ENCODE measurements at places on chromosomes 1 and 21.
A peak's percentile ranks its signal among the peaks of the same experiment; 100 is the strongest.

GRCh38 chr1:1407636-1408318 lies 684 bp upstream of the MRPL20 start:
- DNase-seq = peak; percentile 77

- DNase-seq = no peak
These were observed 278.8 kb downstream of the AMY1C start for GRCh38 chr1:104028416-104029035.

DNA sequence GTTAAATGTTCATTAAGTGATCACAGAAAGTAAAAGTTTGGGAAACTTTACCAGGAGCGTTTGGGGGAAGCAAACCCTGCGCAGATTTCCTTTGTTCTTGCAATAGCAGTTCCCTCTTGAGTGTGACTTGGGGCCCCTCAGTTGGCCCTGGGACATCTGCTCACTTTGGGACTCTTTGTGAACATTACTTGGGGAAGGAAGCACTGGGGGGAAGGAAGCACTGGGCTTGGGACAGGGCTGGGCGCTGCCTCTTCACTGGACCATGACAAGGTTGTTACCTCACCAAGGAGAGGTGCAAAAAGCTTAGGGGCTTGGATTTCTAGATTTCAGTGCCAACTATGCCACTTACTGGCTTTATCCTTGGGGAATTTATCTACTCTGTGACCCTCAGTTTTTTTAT lies 63.5 kb downstream of the ETS2 start:
- DNase-seq = no peak

DNA sequence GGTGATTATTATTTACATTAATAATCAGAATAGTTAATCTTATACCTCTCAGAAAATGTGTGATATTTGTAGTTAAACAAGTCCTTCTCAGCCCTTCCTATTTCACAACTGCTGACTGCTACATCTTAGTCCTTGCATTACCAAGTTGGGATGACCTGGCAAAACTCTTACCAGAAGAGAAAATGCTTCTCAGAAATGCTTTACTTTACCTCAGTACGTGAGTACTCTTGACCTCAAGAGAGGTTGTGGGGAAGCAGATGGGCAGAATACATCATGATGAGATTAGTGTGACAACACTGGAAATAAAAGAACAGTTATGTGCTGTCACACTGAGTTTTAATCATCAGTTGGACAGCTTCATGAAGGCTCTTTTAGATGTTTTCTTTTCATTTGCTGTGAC lies 16.2 kb downstream of the CFAP126 start:
- no peak for DNase-seq

DNA sequence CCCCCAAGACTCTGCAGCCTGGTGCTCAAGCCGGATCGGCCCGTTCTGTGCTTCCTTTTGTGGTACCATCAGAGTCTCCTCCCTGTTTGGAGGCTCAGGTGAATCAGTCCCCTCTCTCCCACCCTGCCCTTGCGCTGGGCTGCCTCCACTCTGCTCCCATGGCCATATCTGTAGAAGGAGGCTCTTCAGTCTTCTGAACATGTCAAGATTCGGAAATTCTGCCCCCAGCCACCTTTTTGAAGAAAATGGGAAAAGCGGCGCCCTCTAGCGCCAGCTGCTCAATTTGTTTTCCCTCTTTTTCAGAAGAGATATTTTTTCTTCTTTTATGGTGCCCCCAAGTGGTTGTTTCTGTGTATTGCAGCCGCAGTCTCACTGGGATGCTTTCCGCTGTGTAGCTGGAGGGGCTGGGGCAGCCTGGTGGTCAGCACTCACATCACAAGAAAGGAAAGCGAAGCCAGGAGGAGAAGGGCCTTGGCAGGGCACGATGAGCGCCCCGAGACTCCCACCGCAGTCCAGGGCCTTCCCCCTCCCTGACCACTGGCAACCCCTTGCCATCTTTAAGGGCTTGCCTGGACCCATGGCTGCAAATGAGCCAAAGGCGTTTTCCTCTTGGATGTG lies 58.4 kb upstream of the CACNA1E start:
- peak; percentile 93 for DNase-seq

GRCh38 chr21:21969211-21969610 lies 971.0 kb downstream of the NCAM2 start:
- DNase-seq = no peak

Data from activated CD4-positive, alpha-beta T cell treated with anti-CD3 and anti-CD28 coated beads, Interleukin-2, amount 10 ng/mL, durations not matched to agents 24 days and 14 days (primary cell).